M059J (cell line): ENCODE measurements at places on chromosomes 3 and 15.

DNA sequence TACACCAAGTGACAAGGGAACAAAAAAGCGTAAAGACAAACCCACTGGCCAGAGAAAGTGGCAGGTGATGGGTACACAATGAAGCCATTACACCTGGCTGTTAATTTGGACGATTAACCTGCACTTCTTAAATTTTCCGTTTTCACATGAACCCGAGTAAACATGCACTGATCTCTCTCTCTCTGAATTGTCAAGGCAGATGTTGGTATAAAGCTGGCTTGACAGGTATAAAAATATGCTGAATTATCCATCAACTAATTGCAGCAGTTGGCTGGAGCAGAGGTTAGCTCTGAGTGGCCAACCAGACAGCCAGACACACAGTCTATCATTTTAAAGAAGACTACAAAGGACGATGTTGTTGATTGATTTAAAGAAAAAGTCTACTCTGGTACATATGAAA lies 561.7 kb upstream of the ALCAM start:
- DNase-seq: no peak

DNA sequence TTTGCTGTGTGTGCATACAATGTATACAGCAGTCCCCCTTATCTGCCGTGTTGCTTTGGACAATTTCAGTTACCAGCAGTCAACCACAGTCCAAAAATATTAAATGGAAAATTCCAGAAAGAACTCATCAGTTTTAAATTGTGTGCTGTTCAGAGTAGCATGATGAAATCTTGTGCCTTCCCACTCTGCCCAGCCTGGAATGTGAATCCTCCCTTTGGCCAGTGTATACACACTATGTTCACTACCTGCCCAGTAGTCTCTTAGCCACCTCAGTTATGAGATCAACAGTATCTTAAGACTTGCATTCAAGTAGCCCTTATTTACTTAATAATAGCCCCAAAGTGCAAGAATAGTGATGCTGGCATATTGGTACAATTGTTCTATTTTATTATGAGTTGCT lies 133.6 kb upstream of the ABHD17C start:
- no peak for DNase-seq

DNA sequence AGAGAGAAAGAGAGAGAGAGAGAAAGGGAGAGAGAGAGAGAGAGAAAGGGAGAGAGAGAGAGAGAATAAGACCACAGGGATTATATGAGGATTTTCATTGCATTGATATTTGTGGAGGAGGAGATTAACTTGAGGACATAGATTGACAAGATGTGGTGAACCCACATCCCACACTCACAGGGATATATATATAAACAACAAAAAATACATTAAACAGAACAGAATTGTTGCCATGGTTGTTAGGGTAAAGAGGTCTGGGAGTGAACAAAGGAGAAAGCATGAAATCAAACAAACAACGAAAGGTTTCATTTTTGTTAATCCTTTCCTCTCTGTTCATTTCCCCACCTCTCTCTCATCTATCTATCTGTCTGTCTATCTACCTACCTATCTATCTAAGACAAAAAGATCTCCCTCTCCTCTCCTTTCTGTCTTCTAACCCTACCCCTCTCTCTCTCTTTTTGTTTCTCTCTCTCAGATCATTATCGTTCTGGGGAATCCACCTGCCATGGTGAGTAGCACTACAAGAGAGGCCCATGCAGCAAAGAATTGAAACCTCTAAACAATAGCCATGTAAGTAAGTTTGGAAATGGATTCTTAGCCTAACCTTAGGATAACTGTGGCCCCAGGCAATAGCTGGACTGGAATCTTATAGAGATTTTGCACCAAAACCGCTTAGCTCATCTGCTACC lies 280.9 kb downstream of the RAP2B start:
- no peak for DNase-seq

GRCh38 chr3:152662157-152662556 lies 172.8 kb upstream of the P2RY1 start:
- no peak for DNase-seq

- peak; percentile 89 for DNase-seq
These were observed 191.9 kb upstream of the TSC22D2 start for GRCh38 chr3:150216041-150216811.

GRCh38 chr15:68420186-68420684 lies 11.7 kb downstream of the ITGA11 start:
- peak; percentile 71 for DNase-seq

- DNase-seq: peak; percentile 49
These were observed 239.3 kb downstream of the FEZF2 start for GRCh38 chr3:62134061-62134496.

DNA sequence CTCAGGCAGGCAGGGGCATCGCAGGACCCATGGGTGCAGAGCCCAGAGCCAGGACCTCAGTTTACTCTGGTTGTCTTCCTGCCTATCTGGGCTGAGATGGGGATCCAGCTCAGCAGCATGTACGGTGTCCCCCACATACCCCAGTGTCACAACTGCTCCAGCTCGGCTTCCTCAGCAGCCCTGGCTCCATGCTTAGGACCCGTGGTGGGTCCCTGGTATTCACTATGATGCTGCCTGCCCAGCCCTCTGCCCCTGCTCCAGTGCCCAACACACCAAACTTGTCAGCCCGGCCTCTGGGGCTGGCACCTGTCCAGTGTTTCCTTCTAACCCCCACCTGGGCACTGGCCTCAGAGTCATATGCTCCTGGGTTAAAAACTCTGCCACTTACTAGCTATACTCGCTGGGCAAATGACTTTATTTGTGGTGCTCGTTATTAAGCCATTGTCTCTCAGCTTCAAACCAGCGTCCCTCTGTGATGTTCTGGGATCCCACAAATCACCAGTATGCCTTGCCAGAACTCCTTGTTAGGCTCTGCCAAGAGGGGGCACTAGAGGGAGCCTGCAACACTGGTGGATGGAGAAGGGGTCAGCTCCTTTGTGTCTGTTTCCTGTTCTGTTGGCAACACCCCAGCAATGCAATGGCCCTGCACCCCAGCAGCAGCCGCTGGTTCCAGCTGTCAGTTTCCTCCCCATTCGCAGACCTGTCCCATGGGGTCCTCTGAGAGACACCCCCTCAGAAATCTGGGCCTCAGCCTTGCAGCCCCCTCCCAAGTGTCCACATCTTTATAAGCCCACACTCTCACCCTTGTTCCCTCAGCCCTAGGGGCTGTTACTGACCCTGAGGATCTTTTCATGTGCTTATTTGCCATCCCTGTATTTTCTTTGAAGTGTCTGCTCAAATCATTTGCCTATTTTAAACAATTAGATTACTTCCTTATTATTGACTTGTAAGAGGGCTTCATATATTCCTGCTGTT lies 24.1 kb upstream of the MRPS22 start:
- DNase-seq: peak; percentile 62

GRCh38 chr3:42514876-42515275 lies 12.4 kb downstream of the VIPR1 start:
- DNase-seq: no peak

DNA sequence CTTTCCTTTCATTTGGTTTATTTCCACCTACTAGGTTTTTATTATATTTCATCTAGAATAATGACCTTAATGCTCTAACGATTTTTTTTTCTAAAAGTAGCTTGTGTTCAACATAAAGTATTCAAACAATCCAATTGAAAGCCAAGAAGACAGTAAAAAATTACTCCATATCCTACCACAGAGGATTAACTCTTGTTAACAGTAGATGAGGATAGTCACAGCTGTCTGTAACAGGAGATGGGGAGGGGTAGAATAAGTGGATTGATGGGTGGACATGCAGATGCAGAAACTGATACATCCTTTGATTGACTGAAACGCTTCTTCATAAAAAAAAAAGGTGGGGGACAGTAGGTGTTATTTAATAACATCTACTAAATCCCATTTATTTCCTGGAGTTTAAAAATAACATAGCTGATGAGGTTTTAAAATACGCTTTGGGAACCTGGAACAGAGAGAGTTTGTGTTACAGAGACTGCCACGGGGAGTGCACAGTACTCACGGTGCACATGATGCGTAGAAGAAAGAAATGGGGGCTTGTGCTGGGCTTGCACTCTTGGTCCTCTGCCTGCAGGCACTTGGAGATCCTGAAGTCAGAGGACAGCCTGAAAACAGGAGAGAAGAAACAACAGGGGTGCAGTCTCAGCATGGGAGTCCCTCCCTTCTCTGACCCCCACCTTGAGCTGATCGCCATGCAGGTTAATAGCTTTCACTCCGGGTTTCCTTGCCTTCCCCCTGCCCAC lies 226.7 kb downstream of the THSD4 start:
- no peak for DNase-seq

- DNase-seq: peak; percentile 18
These were observed 33.3 kb downstream of the RLBP1 start for GRCh38 chr15:89187986-89188514.
